Mesothelial cell of epicardium (in vitro differentiated cells): ENCODE measurements at places on chromosomes 6 and 20.

DNA sequence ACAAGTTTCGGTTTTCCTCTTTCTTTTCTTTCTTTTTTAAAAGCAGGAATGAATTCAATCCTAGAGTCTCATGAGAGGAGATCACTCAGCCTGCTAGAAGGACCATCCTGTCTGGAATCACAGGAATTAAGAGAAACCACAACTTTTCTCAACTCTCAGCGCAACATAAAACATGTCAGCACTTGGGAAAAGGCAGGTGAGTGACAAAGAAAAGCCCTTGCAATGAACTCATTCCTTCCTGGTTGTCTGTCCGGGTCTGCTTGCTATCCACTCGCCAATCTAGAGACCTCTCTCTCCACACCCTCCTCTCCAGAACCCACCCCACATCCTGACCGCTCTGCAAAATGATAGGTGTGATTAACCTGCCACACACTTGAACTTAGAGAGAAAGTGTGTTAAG, 253.8 kb downstream of the LY86 start:
- H3K36me3 ChIP-seq, result peaks cover 3% of the 10 kb centered on the region
- H3K27ac ChIP-seq, result no peak overlapping the region
- peaks cover 8% of the 10 kb centered on the region for H3K27me3 ChIP-seq
- H3K4me3 ChIP-seq, result no peak overlapping the region
- DNase-seq, result no peak
- peaks cover 14% of the 10 kb centered on the region for H3K4me1 ChIP-seq

- H3K4me3 ChIP-seq, result no peak overlapping the region
- DNase-seq, result no peak
- H3K36me3 ChIP-seq, result no peaks in the 10 kb centered on the region
- no peak overlapping the region for H3K27ac ChIP-seq
- no peaks in the 10 kb centered on the region for H3K27me3 ChIP-seq
Measured at GRCh38 chr6:114284281-114284680, 58.5 kb downstream of the HS3ST5 start.

GRCh38 chr6:157961832-157962575, 19.7 kb upstream of the SYNJ2 start:
- no peaks in the 10 kb centered on the region for H3K27me3 ChIP-seq
- no peak overlapping the region for H3K4me3 ChIP-seq
- peaks cover 6% of the 10 kb centered on the region for H3K36me3 ChIP-seq

GRCh38 chr6:55992546-55992945, 117.2 kb upstream of the BMP5 start:
- H3K4me1 ChIP-seq, result no peaks in the 10 kb centered on the region
- H3K27ac ChIP-seq, result no peak overlapping the region
- peaks cover 8% of the 10 kb centered on the region for H3K36me3 ChIP-seq
- DNase-seq, result no peak
- no peaks in the 10 kb centered on the region for H3K27me3 ChIP-seq
- H3K4me3 ChIP-seq, result no peak overlapping the region

DNA sequence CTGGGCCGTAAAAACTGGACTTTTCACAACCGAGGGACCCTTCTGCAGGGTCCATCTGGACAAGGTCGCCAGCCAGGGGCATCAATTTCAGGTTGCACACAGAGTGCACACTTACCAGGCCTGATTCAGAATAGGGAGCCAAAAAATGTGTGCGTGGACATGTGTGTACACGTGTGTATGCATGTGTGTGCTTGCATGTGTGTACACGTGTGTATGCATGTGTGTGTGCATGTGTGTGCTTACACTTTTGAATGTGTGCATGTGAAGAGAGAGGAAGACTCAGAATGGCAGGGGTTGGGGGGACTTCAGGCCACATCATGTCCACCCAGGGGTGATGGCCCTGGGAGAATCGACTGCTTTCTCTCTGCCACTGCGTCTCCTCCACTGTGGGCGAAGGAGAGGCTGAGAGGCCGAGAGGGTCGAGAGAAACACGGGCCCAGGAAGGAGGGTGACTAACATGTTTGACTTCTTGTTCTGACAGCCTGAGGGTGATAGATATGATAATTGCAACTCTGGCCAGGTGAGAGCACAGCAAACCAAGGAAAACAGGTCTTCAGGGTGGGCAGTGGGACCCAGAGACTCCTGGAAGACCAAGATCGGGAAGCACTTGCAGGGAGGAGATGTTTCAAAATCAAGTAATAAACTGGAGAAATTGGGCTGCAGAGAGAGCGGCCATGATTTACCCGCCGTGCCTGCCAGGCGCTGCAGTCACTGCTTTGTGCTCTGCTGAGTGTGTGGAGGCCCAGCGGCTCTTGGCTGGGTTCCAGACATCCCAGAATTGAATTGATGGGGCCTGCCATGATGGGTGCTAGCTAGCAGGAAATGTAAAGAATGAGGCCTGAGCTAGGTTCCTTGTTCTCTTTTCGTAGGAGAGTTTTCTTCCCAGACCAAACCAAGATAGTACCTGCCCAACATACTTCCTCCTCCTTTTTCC, 310.8 kb downstream of the QKI start:
- H3K27me3 ChIP-seq, result no peaks in the 10 kb centered on the region
- H3K4me3 ChIP-seq, result no peak overlapping the region
- H3K36me3 ChIP-seq, result no peaks in the 10 kb centered on the region
- peak overlapping the region; percentile 5 for H3K27ac ChIP-seq

GRCh38 chr6:439641-440167, 48.2 kb downstream of the IRF4 start:
- H3K27me3 ChIP-seq, result peaks cover 30% of the 10 kb centered on the region
- no peak for DNase-seq
- no peaks in the 10 kb centered on the region for H3K4me1 ChIP-seq
- no peaks in the 10 kb centered on the region for H3K36me3 ChIP-seq

GRCh38 chr6:101001012-101001411, 119.9 kb upstream of the ASCC3 start:
- no peak overlapping the region for H3K27ac ChIP-seq
- H3K36me3 ChIP-seq, result peaks cover 4% of the 10 kb centered on the region
- H3K27me3 ChIP-seq, result no peaks in the 10 kb centered on the region
- DNase-seq, result no peak
- H3K4me3 ChIP-seq, result no peak overlapping the region

DNA sequence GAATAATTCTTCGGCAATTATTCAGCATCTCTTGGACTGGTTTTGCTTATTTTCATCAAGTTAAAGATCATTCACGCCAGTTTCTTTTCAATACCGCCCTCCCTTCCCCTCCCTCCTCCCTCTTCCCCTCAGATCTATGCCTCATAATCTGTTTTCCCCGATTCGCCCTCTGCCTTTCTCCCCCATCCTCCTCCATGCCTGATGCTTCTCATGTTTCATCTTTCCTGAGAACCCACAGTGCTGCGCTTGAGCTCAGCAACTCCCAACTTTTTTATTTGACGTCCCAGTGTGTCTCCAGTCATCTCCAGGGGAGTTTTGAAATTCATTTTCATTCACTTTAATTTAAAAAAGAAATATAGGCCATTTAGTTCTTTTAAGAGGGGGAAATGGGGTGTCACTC, 142.7 kb downstream of the PTPRT start:
- DNase-seq, result no peak
- no peak overlapping the region for H3K4me3 ChIP-seq
- no peaks in the 10 kb centered on the region for H3K36me3 ChIP-seq
- H3K4me1 ChIP-seq, result no peaks in the 10 kb centered on the region
- no peak overlapping the region for H3K27ac ChIP-seq

DNA sequence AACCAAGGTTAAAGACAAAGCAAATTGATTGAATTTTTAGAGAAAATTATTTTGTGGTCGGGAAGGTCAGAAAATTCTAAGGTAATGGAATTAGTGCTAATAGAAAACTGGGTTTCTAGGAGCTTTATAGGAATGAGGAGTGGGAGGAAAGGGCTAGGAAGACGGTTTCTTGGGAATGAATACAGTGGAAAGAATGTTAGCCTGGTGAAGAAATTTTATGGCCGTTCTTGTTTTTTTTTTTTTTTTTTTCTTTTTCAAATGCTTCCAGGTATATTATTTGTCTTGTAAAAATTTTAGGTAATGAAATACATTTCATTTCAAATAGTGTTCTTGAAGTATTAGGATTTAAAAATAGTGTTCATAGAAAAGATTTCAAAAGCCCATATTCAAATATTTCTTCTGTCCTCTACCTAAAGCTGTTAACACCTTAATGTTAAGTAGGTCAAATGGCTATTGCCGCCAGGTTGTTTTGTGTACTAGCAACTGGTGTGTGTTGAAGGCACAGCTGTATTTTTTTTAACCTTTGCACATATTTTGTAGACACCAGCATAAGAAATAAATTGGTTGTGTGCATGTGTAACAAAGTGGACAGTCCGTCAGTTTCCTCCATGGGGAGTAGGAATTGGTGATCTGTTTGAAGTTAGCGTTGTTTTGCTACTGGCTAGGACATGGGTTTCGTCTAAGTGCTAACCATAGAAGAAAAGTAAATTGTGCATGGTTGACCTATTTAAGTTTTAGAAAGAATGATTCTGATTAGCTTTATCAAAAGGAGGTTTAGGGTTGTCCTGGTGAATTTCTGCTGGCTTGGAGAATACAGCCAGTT, 32.3 kb downstream of the AFDN start:
- peaks cover 3% of the 10 kb centered on the region for H3K36me3 ChIP-seq
- no peak for DNase-seq
- peak overlapping the region; percentile 97 for H3K27ac ChIP-seq

DNA sequence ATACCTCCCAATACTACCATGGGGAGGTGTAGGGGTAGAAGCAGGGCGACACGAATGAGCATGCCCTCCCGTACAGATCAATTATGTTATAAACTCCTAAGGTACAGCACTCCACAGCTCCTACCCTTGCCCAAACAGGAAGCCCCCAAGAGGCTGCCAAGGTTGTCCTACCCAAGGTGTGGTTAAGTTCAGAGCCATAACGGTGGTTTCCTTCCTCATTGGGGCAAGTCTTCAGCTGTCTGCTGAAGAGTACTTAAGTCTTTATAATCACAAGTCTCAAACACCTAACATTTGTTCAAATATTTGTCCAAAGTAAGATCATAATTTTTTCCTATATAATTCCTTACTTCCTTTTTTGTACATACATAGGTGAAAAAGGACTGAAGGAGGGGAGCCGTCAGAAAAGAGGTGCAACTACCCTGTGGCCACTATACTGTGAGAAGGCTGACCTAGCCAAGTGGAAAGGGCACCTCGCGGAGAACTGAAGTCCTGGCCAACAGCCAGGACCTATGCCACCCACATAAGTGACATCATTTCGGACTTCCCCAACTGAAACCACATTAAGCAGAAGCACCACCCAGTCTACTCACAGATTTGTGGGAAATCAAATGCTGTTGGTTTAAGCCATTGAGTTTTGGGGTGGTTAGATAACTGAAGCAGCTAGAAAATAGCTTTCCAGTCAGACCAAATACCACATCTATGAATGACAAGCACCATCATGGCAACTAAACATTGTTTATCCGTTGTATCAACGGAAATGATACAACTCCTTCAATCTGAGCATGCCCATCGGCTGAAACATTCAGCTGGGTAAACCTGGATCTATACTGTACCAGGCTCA, 2.9 kb upstream of the RAB22A start:
- H3K4me1 ChIP-seq, result peaks cover 14% of the 10 kb centered on the region
- no peak overlapping the region for H3K4me3 ChIP-seq
- peaks cover 3% of the 10 kb centered on the region for H3K36me3 ChIP-seq
- no peak overlapping the region for H3K27ac ChIP-seq
- no peak for DNase-seq

- no peaks in the 10 kb centered on the region for H3K36me3 ChIP-seq
- H3K27me3 ChIP-seq, result peaks cover 49% of the 10 kb centered on the region
- H3K27ac ChIP-seq, result no peak overlapping the region
- DNase-seq, result no peak
- no peak overlapping the region for H3K4me3 ChIP-seq
Measured at GRCh38 chr6:109182578-109182977, 87.3 kb downstream of the CEP57L1 start.

DNA sequence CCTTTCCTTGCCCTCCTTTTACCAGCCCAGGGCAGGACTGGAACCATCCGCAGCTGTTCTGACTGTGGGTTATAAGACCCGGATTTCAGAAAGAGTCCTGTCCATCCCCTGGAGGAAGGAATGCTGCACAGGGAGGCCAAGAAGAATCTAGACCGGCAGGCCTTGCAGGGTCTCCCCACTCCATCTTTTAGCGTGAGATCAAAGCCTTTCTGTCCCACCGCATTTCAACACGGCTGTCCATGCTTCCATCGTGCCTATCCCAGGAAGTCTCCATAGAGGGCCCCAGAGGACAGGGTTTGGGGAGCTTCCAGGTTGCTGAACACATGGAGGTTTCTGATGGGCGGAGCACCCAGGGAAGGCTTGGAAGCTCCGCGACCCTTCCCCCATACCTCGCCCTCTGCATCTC, 79.3 kb upstream of the AGPAT4 start:
- no peak overlapping the region for H3K27ac ChIP-seq
- no peaks in the 10 kb centered on the region for H3K4me1 ChIP-seq
- no peaks in the 10 kb centered on the region for H3K36me3 ChIP-seq
- H3K4me3 ChIP-seq, result no peak overlapping the region
- H3K27me3 ChIP-seq, result no peaks in the 10 kb centered on the region

DNA sequence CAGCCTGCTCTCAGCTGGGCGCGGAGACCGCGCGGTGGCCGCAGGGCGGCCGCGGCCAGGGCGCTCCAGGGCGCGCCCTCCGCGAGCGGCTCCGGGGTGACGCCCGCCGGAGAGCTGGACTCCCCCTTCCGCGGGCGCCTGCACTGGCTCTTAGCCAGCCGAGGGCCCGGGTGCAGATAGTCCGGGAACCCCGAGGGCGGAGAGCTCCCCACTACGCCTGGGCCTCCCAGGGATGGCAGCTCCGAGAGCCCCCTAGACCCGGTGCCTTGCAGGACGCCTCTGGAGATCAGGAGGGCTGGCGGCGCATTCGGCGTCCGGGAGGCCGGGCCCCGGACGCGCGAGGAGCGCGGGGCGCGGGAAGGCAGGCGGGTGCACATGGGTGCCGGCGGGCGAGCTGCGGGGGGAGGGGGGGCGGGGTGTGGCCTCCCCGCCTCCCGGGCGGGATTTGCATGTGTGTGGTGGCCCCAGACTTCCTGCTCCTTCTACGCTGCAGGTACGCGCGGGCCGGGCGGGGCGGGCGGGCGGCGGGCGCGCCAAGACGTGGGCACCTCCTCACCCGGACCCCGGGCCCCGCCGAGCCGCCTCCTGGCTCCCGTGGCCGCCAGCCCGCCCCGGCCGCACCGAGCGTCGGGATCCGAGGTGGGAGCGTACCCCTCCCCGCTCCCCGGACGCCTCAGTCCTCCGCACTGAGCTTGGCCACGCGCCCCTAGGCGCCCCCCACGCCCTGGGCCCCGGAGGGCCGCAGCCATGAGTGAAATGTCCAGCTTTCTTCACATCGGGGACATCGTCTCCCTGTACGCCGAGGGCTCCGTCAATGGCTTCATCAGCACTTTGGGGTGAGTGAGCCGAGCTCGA, at the start of gene ITPR3:
Gene ITPR3 (plus strand): TSS at position 467 of the 855 bp plus-strand sequence. CDS start 281 bp downstream, at position 748.
- peak; percentile 49 for DNase-seq
- H3K4me1 ChIP-seq, result peaks cover 15% of the 10 kb centered on the region

- no peak for DNase-seq
- no peaks in the 10 kb centered on the region for H3K27me3 ChIP-seq
- H3K4me1 ChIP-seq, result no peaks in the 10 kb centered on the region
- no peak overlapping the region for H3K4me3 ChIP-seq
- no peak overlapping the region for H3K27ac ChIP-seq
Measured at GRCh38 chr6:53151676-53152075, 3.0 kb upstream of the GCM1 start.

DNA sequence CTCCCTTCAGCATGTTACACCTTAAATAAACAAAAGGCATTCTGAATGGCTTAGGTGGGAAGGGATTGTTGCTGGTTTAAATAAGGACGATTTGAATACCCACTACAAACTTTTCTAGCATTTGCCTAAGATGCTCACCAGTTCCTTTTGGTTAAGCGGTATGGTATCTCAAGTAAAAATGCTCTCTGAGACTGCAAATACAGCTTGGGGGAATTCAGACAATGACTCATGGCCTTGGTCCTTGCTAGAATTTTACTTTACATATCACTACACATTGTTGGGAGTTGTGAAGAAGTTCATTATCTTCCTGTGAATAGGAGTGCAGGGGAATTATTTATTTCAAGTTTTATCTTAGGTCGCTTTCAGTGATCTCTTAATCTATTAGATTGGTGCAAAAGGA, 670.7 kb downstream of the UTRN start:
- H3K27me3 ChIP-seq, result no peaks in the 10 kb centered on the region
- H3K4me1 ChIP-seq, result no peaks in the 10 kb centered on the region
- no peaks in the 10 kb centered on the region for H3K36me3 ChIP-seq
